ENCODE measurements at places on chromosomes 1 and 21.

GRCh38 chr1:159140474-159140873, 30.9 kb upstream of the CADM3 start:
- no peak for DNase-seq

DNA sequence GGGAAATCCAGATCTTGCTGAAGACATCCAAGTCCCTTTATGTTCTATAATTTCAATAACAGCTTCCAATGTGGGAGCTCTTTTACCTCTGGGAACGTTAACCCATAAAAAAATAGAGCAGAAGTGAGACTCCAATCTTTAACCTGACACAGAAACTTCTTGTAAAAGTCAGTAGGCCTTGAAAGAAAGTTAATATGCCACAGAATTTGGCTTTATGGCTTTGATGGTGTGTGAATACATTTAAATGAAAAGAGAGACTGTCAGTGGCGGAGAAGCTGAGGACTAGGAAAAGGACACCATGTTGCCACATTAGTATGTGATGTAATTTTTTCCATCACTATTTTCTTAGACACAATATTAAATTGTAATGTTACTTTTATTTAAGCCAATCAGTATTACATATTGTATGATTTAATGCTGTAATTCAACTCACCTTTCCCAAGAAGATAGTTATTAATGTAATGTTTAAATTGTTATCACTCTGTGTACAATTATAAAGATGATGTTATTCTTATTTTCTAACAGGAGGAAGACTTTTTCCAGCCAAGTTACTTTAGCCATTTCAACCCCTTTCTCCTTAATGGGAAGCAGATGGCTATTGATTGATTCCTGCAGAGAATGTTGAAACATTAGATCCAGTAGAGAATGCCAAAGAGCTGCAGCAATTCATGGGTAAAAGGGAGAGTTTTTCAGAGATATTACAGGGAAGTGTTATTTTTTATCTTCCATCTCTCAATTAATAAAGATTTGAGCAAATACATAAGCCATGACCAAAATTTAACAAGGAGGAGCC, 17.5 kb upstream of the CLDN8 start:
- DNase-seq, result no peak

DNA sequence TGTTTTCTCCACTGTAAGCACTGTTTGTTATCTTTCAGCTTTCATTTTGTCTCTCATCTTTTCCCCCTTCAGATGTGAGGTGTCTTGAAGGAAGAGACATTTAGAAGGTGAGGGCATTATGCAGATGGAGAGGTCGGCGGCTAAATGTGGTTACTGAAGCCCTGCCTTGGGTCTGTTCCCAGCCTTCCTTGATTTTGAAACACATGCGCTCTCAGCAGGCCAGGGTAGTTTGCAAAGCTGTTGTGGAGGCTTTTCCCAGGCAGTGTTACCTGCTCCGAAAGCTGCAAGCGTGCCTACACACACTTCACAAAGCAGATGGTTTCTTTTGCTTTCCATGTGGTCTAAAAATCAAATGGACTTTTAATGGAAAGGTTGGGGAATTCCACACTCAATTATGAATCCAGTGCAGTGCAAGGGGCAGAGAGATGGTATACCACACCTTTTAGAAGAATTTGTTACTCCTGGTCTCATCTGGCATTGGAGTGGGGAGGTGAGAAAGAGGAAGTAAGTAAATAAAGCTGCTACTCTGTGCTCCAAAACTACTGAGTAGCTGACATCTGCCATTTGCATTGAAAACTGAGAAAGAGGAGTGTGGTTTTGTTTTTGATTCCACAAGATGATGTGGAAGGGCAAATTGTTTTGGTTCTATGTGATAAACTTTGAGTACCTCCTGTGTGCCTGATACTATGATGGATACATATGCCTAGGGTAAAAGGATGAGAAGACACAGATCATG, 91.9 kb downstream of the NFIA start:
- no peak for DNase-seq

DNA sequence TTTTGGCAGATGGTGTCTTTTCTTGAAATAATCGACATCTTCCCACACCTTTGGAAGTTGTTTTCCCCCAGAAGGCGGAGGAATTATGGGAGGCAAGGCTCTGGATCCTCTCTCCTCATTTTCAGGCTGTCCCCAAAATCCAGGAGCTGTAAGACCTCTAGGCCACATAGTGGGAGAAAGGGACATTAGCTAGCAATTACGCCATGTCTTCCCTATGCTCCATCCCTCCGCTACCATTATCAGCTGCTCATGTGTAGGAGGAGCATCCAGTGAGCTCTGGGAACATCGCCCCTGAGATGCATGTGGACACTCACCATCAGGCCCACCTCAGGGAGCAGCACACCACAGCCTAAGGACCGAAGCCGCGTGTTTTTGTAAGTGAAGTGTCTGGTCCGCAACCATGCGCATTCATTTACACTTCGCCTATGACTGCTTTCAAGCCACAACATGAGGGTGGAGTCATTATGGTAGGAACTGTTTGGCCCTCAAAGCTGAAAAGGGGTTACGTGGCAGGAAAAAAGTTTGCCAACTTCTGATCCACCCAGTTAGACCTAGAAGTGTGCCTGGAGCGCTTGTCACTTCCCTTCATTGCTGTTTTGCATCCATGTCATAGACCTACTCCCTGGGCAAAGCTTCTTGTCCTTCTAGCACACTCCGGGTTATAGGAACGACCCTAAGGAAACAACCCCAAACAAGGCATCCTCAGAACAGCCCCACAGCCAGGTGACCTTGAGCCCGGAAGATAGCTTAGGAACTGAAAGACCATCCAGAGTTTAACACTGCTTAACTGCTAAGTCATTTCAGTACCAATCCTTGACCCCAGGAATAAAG, 85.5 kb downstream of the C1orf94 start:
- no peak for DNase-seq

- DNase-seq, result no peak
Observed at GRCh38 chr1:42414551-42415496, 34.2 kb downstream of the RIMKLA start.

GRCh38 chr1:172184506-172185191, 235.8 kb upstream of the C1orf105 start:
- DNase-seq, result no peak

DNA sequence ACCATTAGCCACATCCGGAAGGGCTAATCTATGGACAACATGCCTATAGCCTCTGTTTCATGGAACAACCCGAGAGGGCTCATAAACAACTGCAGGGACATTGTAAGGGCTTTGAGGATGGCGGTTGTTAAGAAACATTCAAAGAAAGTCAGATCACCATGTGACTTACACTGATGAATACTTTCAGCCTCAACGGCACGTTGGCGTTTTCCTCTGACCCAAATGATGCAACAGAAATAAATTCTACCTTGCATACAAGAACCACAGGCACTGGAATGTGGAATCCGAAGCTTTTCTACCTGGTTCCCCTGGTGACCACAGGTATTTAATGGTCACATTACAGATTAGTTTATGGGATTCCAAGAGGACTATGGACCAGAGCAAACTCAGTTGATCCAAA, 107.0 kb downstream of the CLIC6 start:
- DNase-seq, result no peak

- DNase-seq, result peak; percentile 4
Observed at GRCh38 chr1:247681288-247681897, 1.9 kb upstream of the OR13G1 start.

GRCh38 chr1:2952371-2952770, 68.9 kb upstream of the ACTRT2 start:
- DNase-seq, result no peak

- no peak for DNase-seq
Observed at GRCh38 chr1:219794085-219794743, 134.1 kb downstream of the SLC30A10 start.

DNA sequence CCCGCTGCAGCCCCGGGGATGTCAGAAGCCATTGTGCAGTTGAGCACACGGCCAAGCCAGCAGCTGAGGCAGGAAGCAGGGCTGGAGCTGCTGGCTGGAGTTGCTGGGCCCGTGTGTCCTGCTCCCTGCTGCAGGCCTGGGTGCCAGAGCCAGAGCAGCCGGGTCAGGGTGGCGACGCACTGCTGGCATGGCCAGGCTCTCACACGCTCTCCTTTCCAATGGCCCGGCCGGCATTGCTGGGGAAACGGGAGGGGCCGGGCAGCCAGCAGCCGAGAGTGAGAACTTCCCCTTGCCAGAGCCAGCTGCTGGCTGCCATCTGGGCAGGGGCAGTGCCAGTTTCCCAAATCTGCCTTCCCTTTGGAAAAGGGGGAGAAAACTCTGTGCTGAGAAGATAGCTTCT, 82.4 kb upstream of the PROX1 start:
- no peak for DNase-seq

GRCh38 chr21:37593740-37594471, 227.3 kb downstream of the DYRK1A start:
- no peak for DNase-seq

DNA sequence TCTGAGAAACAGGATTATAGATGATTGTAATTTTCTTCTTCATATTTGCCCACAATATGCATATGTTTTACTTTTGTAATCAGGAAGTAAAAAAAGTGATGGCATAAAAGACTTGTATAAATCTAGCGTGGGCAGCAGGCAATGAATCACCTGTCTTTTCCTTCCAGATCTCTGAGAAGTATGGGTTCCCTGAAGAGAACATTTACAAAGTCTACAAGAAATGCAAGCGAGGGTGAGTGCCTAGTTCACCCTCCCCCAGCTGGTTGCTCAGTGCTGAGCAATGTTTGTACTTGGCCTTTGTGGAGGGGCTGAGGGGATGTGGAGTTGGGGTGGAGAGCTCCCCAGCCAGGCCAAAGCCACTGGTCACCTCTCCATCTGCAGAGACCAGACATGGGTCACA, 30.7 kb downstream of the GRHL3 start:
- DNase-seq, result no peak

DNA sequence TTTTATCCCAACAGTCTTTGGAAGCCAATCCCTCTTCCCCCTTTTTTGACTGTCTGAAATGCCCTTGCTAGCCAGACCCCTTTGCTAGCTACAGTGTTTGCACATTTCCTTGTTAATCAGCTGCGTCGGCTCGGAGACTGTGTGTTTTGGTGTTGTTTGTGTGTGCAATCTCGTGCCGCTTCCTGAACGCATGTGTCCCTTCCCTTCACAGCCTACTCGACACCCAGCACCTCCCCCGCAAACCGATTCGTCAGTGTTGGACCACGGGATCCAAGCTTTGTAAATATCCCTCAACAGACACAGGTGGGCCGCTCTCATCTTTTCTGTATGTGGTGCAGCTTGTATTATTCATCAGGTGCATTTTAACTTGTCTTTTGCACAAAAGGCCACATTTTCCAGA, 298.7 kb downstream of the TM2D1 start:
- DNase-seq, result no peak

DNA sequence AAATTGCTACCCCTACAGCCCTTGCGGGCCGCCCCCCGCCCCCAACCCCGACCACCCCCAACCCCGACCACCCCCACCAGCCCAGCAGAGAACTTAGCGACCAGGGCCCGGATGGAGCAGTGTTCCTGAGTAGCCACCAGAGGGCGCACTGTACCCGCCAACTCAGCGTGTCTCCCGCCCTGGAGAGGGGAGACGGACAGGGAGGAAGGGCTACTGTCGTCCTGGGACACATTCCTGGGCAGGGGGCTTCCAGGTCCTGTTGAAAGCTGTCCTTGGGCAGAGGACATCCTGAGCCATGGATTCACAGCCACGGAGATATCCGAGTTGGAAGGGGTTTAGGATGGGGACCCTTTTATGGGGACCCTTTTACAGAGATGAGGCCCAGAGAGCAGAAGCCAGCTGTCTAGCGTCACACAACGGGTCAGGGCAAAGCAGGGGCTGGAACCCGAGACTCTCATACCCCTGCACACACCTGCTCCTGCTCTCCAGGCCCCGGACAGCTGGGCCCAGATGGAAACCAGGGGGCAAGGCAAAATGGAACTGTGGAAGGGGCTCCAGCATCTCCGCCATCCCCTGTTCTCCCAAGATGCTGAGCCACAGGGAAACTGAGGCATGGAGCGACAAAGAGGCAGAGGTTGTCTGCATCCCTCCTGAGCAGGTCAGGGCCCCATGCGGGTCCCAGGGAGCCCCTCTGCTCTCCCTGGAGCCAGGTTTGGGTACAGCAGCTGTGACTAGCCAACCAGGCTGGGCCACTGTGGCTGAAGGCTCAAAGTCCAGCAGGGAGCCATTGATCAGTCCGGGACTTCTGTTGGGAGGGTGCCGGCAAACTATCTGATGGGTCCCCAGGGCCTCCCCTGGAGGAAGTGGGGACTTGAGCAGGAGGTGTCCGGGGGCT, 25.0 kb upstream of the LAPTM5 start:
- no peak for DNase-seq

GRCh38 chr1:33709174-33709782, 154.6 kb upstream of the HMGB4 start:
- no peak for DNase-seq

GRCh38 chr1:29120367-29120766, 3.3 kb downstream of the TMEM200B start:
- no peak for DNase-seq

GRCh38 chr1:63199706-63200335, 122.5 kb upstream of the FOXD3 start:
- DNase-seq, result no peak

DNA sequence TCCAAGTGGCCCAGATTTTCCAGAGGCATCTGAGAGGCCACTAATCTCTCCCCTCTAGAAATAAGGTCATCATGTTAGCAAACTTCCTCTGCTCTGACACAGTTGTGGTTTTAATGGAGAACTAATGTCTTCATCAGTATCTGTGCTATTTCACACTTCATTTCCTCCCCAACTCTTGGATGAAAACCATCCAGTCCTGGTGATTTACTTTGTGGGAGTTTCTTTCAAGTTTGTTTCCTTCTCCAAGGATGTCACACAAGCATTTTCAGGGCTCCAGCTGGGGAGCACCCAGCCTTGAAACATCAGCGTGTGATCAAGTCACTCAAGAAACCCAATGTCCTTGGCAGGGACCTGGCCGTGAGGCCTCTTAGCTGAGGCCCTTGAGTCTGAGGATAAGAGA, 38.8 kb downstream of the TBX15 start:
- no peak for DNase-seq

DNA sequence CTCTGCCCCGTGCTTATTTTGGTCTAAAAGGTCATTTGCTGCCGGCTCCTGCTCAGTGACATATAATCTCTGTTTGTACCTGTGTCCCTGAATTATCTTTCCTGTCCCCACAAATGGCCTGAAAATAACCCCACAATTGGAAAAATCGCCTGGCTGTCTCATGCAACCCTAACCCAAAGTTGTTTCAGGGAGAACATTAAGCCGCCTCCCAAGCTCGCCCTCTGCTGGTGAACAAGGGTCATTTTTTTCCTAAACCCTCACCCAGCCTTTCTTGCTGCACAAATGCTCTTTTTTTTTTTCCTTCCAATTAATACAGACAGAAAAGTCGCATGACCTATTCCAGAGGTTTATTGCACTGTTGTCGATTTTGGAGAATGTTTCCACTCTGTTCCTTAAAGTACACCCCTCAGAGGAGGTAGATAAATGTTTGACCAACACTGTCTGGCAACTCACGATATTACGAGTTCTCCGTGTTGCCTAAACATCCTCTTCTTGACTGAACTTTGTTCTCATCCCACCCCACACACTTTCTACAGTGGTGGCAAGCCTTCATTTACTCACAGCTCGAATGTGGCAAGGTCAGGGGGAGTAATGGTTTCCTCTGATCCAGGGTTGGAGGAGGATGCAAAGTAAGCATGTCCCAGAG, 148.7 kb downstream of the ZZZ3 start:
- DNase-seq, result peak; percentile 46

GRCh38 chr1:19894218-19894617, 12.0 kb downstream of the OTUD3 start:
- no peak for DNase-seq

GRCh38 chr1:204651843-204652421, 33.6 kb downstream of the LRRN2 start:
- DNase-seq, result no peak

GRCh38 chr1:201883266-201883665, 5.4 kb upstream of the SHISA4 start:
- no peak for DNase-seq
